ENCODE measurements at places on chromosomes 12 and 14. TPM values are rescaled to one million over a fixed set of nuclear protein-coding genes. Genes with fewer than 3 reads are reported as not detected.

LRIG3 gene
- total RNA-seq, result not detected

RNASE1 gene
- not detected for total RNA-seq

GRCh38 chr14:95285566-95285965 lies 34.1 kb downstream of the CLMN start:
- no peaks in the 10 kb centered on the region for H3K36me3 ChIP-seq
- no peak overlapping the region for H3K4me3 ChIP-seq
- no peak overlapping the region for H3K27ac ChIP-seq
- no peak for DNase-seq
- no peaks in the 10 kb centered on the region for H3K4me1 ChIP-seq
- no peaks in the 10 kb centered on the region for H3K27me3 ChIP-seq

- H3K4me1 ChIP-seq, result no peaks in the 10 kb centered on the region
- H3K27me3 ChIP-seq, result no peaks in the 10 kb centered on the region
- DNase-seq, result no peak
- no peak overlapping the region for H3K4me3 ChIP-seq
Measured at GRCh38 chr12:7065073-7065623, 4.6 kb downstream of the C1S start.

GRCh38 chr12:95978351-95978750 lies 17.8 kb downstream of the HAL start:
- no peaks in the 10 kb centered on the region for H3K27me3 ChIP-seq
- DNase-seq, result no peak
- H3K4me3 ChIP-seq, result no peak overlapping the region

- H3K27me3 ChIP-seq, result no peaks in the 10 kb centered on the region
- peak overlapping the region; percentile 67 for H3K27ac ChIP-seq
Measured at GRCh38 chr12:44835641-44836379, 40.3 kb downstream of the NELL2 start.

SLC2A14 gene
- total RNA-seq, result 3.1 TPM

ACRBP gene
- total RNA-seq, result 20.3 TPM

DNA sequence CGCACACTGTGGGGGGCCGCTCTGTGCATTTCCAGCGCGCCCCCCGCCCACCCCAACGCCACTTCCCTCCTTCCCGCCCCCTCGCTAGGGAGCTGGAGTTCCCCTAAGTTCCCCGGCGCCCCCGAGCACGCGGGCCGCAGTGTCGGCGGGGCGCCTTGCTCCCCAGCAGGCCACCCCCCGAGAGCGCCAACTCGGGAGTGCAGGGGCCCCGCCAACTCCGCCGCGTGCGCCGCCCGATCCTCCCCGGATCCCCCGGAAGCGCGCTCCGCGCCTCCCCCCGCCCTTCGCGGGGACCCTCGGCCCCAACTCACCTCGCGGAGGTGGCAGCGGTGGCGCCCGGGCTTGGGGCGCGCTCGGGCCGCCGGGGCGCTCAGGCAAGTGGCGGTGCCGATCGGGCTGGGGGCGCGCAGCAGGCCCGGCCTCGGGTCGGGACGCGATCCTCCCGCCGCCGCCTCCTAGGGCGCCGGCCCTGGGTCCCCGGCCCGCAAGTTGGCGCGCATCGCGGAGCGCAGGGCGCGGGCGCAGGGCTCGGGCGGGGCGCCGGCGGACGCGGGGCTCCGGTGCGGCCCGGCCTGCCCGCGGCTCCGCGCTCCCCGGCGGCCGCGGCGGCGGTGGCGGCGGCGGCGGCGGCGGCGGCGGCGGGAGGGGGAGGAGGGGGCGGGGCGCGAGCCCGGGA lies at the start of gene NCOR2:
NCOR2 (minus strand) TSS at position 616 of the 676 bp plus-strand sequence. CDS start 72,361 bp downstream, outside the sequence.
- no peaks in the 10 kb centered on the region for H3K27me3 ChIP-seq
- H3K4me1 ChIP-seq, result peaks cover 6% of the 10 kb centered on the region
- peak; percentile 56 for DNase-seq
- H3K27ac ChIP-seq, result peak within 1 kb of the TSS; percentile 85
- H3K4me3 ChIP-seq, result peak within 1 kb of the TSS; percentile 86

DNA sequence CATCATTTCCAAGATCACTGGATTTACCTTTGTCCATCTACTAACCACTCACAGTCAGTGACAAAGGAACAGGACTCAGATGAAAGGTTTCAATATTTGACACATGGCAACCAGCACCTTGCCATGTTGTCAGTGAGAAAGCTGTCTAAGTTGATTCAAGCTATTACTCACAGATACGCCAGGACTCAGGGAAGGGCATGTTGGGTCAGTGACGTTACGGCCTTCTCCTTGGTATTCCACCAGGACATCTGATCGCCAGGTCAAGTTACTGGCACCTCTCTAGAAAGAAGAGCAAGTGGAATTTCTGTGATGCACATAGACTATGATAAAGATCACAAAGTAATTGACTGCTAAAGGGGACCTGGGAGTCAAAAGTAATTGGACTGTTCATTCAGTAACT lies 36.4 kb downstream of the GNS start:
- no peak overlapping the region for H3K4me3 ChIP-seq
- no peak overlapping the region for H3K27ac ChIP-seq
- no peak for DNase-seq
- H3K27me3 ChIP-seq, result no peaks in the 10 kb centered on the region
- no peaks in the 10 kb centered on the region for H3K4me1 ChIP-seq

DNA sequence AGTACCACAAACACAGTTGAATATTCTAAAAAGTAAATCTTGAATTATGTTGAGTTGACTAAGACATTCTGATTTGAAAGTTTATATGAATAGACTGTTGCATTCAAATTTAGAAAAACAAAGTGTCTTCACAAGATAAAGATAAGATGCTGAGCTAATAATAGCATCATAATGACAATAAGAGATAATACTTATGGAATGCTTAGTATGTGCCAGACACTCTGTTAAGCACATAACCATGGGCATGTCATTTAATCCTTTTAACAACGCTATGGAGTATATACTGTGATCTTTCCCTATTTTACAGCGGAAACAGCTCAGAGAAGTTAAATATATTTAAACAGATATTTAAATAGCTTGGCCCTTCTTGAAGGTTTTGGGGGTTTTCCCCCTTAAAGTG lies 163.4 kb downstream of the SRGAP1 start:
- H3K4me3 ChIP-seq, result no peak overlapping the region
- H3K36me3 ChIP-seq, result no peaks in the 10 kb centered on the region
- H3K4me1 ChIP-seq, result no peaks in the 10 kb centered on the region
- no peak overlapping the region for H3K27ac ChIP-seq
- no peak for DNase-seq

- H3K27ac ChIP-seq, result no peak overlapping the region
- no peaks in the 10 kb centered on the region for H3K27me3 ChIP-seq
- DNase-seq, result no peak
- no peaks in the 10 kb centered on the region for H3K36me3 ChIP-seq
- no peaks in the 10 kb centered on the region for H3K4me1 ChIP-seq
Measured at GRCh38 chr12:65585648-65586602, 238.4 kb upstream of the HMGA2 start.

- no peaks in the 10 kb centered on the region for H3K4me1 ChIP-seq
- H3K36me3 ChIP-seq, result no peaks in the 10 kb centered on the region
- no peaks in the 10 kb centered on the region for H3K27me3 ChIP-seq
- no peak for DNase-seq
- no peak overlapping the region for H3K27ac ChIP-seq
Measured at GRCh38 chr12:65899241-65899640, 75.0 kb downstream of the HMGA2 start.

SERPINA4 gene
- not detected for total RNA-seq

CSAD gene
- total RNA-seq, result 76.3 TPM
